ENCODE measurements at places on chromosomes 6 and 20. TPM values are rescaled to one million over a fixed set of nuclear protein-coding genes. Genes with fewer than 3 reads are reported as not detected.

The C6orf163 gene
- 1.6 TPM for total RNA-seq

The RBPJL gene
- not detected for total RNA-seq

The RSPH9 gene
- total RNA-seq: 0.08 TPM

GRCh38 chr6:155493694-155494143 lies 38.1 kb upstream of the NOX3 start:
- DNase-seq: no peak
- no peak overlapping the region for H3K4me3 ChIP-seq
- no peaks in the 10 kb centered on the region for H3K36me3 ChIP-seq
- peaks cover 3% of the 10 kb centered on the region for H3K4me1 ChIP-seq
- H3K27me3 ChIP-seq: no peaks in the 10 kb centered on the region

GRCh38 chr20:39607141-39607540 lies 645.0 kb downstream of the DHX35 start:
- H3K36me3 ChIP-seq: no peaks in the 10 kb centered on the region
- no peak for DNase-seq
- H3K4me3 ChIP-seq: no peak overlapping the region
- H3K4me1 ChIP-seq: no peaks in the 10 kb centered on the region
- no peak overlapping the region for H3K27ac ChIP-seq
- peaks cover 21% of the 10 kb centered on the region for H3K27me3 ChIP-seq

- H3K4me3 ChIP-seq: no peak overlapping the region
- peaks cover 30% of the 10 kb centered on the region for H3K4me1 ChIP-seq
- no peaks in the 10 kb centered on the region for H3K36me3 ChIP-seq
- H3K27ac ChIP-seq: no peak overlapping the region
Measured at GRCh38 chr20:32339116-32339515, 19.0 kb upstream of the ASXL1 start.

- peaks cover 35% of the 10 kb centered on the region for H3K27me3 ChIP-seq
- no peaks in the 10 kb centered on the region for H3K4me1 ChIP-seq
- DNase-seq: no peak
- no peak overlapping the region for H3K27ac ChIP-seq
Measured at GRCh38 chr20:33009214-33010132, 2.0 kb downstream of the BPIFB2 start.

DNA sequence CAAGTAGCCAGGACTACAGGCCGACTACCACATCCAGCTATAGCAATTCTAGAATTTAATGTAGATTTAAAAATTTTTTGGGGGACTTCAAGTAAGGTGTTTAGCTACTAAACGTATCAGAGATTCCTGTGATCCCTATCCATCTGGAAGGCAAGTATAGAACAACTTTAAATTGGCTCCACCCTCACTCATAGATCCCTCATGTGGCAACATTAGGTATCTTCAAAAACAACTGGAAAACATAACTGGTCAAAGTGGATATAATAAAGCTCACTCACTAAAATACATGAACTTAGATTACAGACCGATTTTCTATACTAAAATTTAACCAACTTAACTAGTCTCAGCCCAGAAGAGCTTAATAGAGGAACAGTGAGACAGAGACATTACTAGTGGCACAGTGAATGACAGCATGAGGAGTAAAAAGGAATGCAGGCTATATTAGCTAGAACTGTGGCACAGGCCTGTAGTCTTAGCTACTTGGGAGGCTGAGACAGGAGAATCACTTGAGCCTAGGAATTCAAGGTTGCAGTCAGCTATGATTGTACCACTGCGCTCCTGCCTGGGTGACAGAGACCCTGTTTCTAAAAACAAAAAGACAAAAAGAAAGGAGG lies 14.7 kb downstream of the NUP153 start:
- no peak overlapping the region for H3K27ac ChIP-seq
- no peak for DNase-seq
- H3K27me3 ChIP-seq: no peaks in the 10 kb centered on the region
- H3K4me1 ChIP-seq: peaks cover 25% of the 10 kb centered on the region

- no peak overlapping the region for H3K4me3 ChIP-seq
- peaks cover under 1% of the 10 kb centered on the region for H3K36me3 ChIP-seq
Measured at GRCh38 chr20:38407321-38407720, 27.8 kb downstream of the SNHG17 start.

All from left ventricle myocardium inferior (tissue), 1 donor.